LoVo (cell line): ENCODE measurements at places on chromosomes 7 and 10.

GRCh38 chr10:4595719-4596319 is 230.2 kb upstream of the AKR1E2 start:
- no peak for DNase-seq

GRCh38 chr7:128026551-128026950 is 4.7 kb downstream of the LRRC4 start:
- DNase-seq: no peak

DNA sequence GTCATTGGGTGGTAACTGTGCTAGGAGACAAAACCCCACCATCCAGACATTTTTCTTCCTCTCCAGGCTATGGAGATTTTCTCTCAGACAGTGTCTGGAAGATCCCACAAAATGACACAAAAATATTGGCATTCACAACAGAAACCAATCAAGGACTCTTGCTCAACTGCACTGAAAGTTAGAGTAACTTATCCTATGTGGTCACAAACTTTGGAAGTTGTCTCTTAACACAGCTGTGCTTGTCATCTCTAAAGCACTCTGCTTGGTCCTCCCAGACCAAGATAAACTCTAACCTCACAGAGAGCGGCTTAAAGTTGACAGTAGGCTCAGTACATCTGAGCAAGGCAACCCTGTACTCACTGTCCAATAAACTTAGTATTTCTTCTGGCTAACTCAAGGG is 74.9 kb downstream of the AKR1C4 start:
- DNase-seq: no peak

DNA sequence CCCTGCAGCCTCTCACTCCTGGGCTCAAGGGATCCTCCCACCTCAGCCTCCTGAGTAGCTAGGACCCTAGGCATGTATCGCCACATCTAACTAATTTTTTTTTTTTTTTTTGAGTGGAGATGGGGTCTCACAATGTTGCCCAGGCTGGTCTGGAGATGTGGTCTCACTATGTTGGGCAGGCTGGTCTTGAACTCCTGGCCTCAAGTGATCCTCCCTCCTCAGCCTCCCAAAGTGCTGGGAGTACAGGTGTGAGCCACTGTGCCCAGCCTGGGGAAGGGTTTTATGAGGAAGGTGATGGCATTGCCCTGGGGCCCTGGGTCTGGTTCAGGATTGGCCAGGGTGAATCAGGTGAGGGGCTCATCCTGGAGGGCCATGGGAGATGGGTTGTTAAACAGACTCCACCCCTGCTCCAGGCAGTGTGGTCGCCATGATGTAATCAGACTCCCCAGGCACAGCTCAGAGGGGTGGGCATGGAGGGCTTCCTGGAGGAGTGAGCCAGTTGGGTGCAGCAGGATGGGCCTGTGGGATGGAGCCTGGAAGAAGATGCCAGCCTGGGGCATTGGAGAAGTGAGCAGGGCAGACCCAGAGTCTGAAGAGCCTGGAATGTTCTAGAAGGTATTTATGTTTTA is 82.7 kb downstream of the MYL10 start:
- DNase-seq: no peak
